ENCODE measurements at places on chromosomes 3 and 15.

GRCh38 chr15:67815036-67815592 lies 10.2 kb upstream of the SKOR1 start:
- no peak for DNase-seq

- DNase-seq = no peak
Observed at GRCh38 chr15:95829062-95829461, 501.4 kb upstream of the NR2F2 start.

- DNase-seq = no peak
Observed at GRCh38 chr15:92921215-92922131, 21.3 kb downstream of the CHD2 start.

- DNase-seq = no peak
Observed at GRCh38 chr15:80989081-80989517, 520 bp downstream of the MESD start.

DNA sequence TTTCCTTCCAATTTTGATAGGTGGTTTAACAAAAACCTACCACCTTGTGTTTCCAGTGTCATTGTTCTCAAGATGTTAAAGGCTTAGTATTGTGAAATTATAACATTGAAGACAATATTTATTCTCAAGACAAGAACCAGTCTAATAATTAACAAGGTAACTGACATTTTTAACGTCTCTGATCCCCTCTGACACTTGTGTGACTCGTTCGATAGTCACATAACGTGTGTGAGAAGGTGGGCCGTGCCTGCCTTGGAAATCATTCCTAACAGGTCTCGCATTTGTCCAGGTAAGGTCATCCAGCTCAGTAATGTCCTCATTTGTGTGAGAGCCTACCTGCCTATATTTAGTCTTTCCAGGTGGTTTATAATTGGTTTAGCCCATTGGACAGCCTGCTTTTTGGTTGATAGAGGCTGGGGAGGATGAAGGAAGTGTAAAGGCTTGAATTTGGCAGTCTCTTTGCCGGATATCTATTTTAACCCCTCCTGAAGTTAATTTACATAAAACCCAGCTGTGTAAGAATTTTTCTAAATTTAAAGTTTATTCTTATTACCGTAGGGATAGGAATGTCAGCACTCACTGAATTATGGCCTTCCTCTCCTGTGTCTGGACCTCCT lies 94.4 kb downstream of the AKAP13 start:
- DNase-seq = no peak

DNA sequence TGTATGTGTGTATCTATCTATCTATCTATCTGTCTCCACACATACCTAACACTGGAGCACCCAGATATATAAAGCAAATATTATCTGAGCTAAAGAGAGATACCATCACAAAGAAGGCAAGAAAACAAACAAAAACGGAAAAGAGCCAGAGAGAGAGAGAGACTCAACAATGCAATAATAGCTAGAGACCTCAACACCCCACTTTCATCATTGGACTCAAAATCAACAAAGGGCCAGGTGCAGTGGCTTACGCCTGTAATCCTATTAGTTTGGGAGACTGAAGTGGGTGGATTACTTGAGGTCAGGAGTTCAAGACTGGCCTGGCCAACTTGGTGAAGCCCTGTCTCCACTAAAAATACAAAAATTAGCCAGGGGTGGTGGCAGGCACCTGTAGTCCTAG lies 23.4 kb downstream of the NCBP2 start:
- DNase-seq = no peak

DNA sequence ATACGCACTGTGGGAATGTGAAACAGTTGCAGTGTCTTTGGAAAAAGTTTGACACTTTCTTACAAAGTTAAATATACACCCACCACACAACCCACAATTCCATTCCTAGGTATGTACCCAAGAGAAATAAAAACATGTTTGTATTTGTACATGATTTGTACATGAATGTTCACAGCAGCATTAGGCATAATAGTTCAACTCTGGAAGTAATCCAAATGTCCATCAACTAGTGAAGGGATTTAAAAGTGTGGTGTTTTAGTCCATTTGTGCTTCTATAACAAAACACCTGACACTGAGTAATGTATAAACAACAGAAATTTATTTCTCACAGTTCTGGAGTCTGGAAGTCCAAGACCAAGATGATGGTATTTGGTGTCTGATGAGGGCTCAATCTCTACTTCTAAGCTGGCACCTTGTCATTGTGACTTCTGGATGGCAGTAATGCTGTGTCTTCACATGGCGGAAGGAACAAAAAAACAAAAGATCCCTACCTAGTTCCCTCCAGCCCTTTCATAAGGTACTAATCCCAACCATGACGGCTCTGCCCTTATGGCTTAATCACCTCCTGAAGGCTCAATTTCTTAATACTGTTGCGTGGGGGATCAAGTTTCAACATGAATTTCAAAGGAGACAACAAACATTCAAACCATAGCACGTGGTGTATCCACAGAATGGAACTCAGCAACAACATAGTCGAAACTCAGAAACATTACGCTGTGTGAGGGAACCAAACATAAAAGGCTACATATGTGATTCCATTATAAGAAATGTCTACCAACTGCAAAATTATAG lies 120.5 kb downstream of the AQP9 start:
- no peak for DNase-seq

DNA sequence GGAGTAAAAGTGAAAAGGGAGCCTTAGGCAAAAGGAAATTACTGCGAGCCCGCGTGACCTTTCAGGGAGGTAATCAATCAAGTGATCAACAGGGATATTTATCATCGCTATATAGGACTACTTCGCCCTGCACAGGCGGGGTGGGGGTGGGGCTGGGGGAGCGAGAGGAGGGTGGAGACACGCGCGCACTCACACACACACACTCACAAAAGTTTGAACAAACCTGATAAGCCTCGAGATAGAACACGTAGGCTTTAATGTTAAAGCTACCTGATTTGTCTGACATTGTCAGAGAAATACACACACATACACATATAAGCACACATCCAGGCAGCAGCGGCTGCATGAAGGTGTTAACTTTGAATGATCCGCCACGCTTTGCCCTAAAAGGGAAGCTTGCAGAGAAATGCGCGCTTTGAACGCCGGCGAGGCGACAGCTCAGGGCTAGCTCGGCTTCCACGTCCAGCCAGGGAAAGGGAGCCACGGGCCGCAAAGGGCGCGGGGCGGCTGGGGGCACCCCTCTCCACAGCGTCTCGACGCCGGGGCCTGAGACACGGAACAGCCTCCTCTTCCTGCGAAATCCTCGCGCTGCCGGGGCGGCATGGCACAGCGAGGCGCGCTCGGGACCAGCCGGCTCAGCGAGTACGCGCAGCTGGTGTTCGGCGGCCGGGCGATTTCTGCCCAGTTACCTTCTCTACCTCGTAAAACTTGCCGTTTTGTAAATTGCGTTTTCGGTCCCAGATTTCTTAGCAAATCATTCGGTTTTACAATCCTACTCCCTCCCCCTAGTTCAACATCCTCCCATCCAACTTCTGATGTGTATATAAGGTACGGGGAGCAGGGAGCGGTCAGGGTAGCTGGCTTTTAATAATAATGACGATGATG lies 4.8 kb upstream of the MECOM start:
- no peak for DNase-seq

DNA sequence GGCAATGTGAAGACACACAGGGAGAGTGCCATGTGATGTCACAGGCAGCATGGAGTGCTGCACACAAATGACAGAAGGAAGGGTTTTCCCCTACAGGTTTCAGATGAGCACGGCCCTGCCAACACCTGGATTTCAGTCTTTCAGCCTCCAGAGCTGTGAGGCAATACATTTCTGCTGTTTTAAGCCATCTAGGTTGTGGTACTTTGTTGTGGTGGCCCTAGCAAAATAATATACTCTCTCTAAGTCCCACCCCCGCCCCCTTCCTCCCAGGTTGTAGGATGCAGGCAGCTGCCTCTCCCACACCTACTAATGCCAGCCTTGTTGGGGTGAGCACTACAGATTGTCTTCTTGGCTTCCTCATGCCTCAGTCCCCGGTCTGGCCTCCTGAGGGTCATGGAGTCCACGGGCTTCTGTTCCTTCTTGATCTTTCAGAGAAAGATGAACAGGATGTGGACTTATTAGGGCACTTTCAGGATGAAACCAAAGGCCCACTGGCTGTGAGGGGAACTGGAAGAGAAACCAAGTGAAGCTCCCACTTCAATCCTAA lies 180.0 kb downstream of the CD47 start:
- peak; percentile 3 for DNase-seq

- DNase-seq = no peak
Observed at GRCh38 chr15:26686547-26687187, 86.2 kb downstream of the GABRB3 start.

- DNase-seq = no peak
Observed at GRCh38 chr3:13023235-13023970, 49.8 kb downstream of the IQSEC1 start.

- DNase-seq = no peak
Observed at GRCh38 chr15:74955017-74955416, 1.6 kb downstream of the RPP25 start.

DNA sequence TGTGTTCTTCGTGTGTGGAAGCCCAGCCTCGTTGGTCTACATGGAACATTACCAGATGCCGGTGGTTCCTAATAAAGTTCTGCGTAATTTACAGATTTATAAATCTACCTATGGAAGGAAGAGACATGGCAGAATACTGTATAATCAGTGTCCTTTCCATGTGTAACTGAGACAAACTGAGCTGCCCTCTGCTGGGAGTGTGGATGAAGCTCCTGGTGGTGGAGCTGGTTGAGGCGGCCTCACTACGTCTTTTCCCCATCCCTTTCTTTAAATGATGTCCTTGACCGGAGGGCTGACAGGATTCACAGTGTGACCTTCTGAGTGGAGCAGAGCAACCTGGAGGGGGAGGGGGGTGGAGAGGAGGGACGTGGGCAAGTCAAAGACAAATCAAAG lies 267.0 kb upstream of the CHRM5 start:
- no peak for DNase-seq

DNA sequence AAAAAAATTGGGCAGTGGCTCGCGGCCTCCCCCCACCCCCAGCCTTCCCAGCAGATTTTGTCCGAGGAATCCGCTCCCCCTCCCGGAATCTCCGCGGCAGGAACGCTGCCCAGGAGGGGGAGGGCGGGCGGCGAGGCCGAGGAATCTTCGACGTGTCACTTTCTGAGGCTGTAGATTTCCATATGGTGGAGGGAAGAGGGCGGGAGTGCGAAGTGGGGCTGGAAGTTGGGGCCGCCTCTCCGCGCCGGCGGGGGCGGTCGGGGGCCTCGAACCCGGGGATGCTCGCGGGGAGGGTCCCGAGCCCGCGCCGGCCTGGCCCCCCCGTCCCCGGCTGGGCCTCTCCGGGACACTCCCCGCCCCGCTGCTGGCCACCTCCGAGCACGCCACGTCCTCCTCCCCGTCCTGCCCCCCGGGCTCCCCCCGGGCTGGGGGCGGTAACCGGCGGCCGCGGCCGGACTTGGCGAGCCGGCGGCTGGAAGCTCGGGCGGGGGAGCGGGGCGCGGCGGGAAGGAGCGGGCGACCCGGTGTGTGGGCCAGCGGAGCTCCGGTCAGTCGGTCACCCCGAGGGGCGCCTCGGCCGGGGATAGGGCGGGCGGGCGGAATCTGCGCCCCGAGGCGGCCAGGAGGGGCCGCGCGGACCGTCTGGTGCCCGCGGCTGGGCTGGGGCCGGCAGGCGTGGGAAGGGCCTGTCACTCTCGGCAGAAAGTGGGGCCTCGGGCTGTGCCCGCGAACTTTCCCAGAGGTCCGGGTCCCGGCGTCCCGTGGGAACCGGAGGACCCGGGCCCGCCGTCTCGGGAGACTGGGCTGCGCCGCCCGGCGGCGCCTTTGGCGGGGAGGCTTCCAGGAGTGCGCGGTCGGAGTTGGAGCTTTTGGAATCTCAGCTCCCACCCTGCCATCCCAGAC lies 951 bp downstream of the FNDC3B start:
- DNase-seq = peak; percentile 43

DNA sequence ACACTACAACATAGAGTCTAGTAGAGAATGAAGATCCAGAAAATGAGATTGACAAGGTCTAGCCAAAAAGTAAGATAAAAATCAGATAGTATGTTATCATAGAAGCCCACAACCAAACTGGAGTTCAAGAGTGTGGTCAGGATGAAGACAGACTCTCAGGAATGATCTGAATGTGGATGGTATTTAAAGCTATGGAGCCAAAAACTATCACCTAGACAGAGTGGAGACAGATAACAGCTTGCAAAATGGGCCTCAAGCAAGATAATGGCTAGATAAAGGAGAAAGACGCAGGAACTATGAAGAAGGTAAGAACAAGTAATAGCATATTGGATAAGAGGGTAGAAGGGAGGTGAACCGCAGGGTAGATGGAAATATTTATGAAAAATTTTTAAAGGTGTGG lies 35.4 kb downstream of the ZMAT3 start:
- no peak for DNase-seq

DNA sequence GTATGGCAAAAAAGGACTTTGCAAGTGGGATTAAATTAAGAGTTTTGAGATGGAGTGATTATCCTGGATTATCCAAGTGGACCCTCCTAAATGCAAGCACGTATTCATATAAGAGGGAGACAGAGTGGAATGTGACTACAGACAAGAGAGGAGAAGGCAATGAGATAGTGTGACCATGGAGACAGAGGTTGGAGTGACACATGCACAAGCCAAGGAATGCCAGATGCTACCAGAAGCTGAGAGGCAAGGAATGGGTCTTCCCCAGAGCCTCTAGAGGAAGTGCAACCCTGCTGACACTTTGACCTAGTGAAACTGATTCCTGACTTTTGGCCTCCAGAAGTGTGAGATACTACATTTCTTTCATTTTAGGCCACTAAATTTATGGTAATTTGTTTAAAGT lies 117.2 kb downstream of the UACA start:
- DNase-seq = no peak

DNA sequence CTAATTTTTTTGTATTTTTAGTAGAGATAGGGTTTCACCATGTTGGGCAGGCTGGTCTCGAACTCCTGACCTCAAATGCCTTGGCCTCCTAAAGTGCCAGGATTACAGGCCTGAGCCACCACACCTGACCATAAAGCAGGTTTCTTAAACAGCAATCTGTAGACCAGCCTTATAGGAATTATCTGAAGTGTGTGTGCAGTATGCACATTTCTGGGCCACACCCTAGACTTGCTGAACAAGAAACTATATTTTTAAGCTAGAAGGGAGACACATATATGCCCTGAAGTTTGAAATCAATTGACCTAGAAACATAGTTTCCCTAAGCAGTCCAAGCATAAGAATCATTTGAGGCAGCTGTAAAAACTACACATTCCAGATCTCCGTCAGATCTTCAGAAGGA lies 805.7 kb downstream of the TUSC7 start:
- no peak for DNase-seq

GRCh38 chr3:37096975-37097374 lies 77.4 kb downstream of the LRRFIP2 start:
- DNase-seq = no peak

- DNase-seq = no peak
Observed at GRCh38 chr15:33454346-33454745, 143.6 kb downstream of the RYR3 start.

Data from GM12891 (cell line).